Activated naive CD8-positive, alpha-beta T cell treated with anti-CD3 and anti-CD28 coated beads, Interleukin-2, amount 50 U/mL, for 16 hours (primary cell): ENCODE measurements at places on chromosomes 5 and 9.

GRCh38 chr9:134301387-134302129 lies 24.7 kb upstream of the RXRA start:
- no peak for DNase-seq

- no peak for DNase-seq
Measured at GRCh38 chr5:139167533-139167932, 30.6 kb downstream of the SIL1 start.

GRCh38 chr9:68887232-68887631 lies 126.7 kb downstream of the PRKACG start:
- no peak for DNase-seq

- DNase-seq = no peak
Measured at GRCh38 chr9:122228568-122229484, at the start of gene LHX6. LHX6 (minus strand) TSS chr9:122228957; CDS start chr9:122228740, 217 bp downstream.
